ENCODE measurements at places on chromosomes 2 and 18.

GRCh38 chr18:80124131-80124530 lies 15.1 kb downstream of the ADNP2 start:
- DNase-seq: no peak

- no peak for DNase-seq
Observed at GRCh38 chr2:127313406-127313805, 19.5 kb upstream of the ERCC3 start.

GRCh38 chr2:145682546-145683157 lies 1162.7 kb upstream of the ZEB2 start:
- peak; percentile 9 for DNase-seq

DNA sequence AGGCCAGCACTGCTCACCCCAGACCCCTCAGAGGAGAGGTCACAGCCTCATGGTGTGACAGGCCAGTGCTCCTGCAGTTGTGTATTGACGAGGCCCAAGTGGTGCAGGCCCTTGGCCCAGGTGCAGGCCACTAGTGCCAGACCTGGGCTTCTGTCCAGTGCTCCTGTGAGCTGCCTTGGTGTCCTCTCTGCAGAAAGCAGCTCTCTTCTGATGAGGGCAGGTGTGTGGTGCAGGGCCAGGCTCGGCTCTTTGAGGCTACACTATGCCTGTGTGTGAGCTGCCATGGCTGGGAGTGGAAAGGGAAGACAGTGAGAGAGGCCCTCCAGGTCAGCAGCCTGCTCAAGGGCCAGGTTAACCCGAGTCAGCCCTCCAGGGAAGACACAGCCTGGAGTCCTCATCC lies 17.1 kb downstream of the EHD3 start:
- DNase-seq: no peak
